ENCODE measurements at places on chromosomes 2 and 18.

GRCh38 chr18:50399582-50399981, 24.7 kb downstream of the SKA1 start:
- DNase-seq = no peak

DNA sequence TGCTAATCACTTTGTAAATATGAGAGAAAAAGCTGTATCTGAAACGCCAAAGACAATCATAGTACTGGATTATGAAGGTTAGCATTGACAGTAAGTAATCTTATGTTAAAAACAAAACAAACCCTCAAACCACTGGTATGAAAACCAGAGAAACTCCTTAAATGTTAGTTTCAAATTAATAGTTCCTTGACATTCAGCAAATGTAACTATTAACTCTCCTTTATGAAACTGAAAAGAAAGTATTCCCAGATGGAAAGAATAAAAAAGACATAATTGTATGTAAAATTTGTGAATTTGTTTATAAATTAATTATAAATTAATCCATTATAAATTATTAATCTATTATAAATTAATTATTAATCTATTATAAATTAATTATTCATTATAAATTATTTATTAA, 12.3 kb downstream of the FASTKD1 start:
- no peak for DNase-seq

GRCh38 chr2:203722411-203722810, 16.0 kb downstream of the CD28 start:
- no peak for DNase-seq

DNA sequence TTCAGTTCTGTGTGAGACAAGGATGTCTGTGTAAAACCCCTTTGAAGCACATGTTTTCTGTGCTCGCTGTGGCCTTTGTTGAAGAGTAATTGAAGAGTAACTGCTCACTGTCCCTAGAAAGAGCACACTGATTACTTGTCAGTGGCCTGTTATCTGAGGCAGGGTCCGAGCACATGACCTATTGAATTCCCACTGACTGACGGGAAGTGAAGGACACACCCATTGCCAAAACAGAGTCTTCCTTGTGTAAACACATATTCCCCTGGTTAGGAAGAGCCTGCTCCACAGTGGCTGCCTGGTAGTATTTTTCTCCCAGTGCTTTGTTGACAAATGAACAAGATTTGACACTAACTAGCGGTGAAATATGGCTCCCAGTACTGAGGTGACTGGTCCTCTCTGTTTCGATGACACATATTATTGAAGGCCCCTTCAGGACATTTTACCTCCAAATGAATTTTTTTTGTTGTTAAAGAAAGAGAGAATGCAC, 148.5 kb upstream of the GYPC start:
- DNase-seq = no peak

GRCh38 chr2:230160112-230160660, 59.6 kb downstream of the SP110 start:
- DNase-seq = peak; percentile 67

- DNase-seq = no peak
Measured at GRCh38 chr18:64330931-64331330, 182.0 kb upstream of the LINC00305 start.

GRCh38 chr2:233423552-233423860, 69.2 kb downstream of the DGKD start:
- no peak for DNase-seq

DNA sequence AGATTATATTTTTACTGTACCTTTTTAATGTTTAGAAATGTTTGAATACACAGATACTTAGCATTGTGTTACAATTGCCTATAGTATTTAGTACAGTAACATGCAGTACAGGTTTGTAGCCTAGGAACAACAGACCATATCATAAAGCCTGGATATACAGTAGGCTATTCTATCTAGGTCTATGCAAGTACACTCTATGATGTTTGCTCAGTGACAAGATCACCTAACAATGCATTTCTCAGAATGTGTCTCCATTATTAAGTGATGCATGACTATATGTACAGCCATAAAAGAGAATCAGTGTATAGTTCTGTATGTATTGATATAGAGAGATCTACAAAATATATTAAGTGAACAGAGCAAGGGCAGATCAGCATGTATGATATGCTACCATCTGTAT, 616.4 kb downstream of the XIRP2 start:
- no peak for DNase-seq

Measured in thymus (tissue), 14 donors.